NCI-H526 (cell line): ENCODE measurements at places on chromosomes 2 and 18.

DNA sequence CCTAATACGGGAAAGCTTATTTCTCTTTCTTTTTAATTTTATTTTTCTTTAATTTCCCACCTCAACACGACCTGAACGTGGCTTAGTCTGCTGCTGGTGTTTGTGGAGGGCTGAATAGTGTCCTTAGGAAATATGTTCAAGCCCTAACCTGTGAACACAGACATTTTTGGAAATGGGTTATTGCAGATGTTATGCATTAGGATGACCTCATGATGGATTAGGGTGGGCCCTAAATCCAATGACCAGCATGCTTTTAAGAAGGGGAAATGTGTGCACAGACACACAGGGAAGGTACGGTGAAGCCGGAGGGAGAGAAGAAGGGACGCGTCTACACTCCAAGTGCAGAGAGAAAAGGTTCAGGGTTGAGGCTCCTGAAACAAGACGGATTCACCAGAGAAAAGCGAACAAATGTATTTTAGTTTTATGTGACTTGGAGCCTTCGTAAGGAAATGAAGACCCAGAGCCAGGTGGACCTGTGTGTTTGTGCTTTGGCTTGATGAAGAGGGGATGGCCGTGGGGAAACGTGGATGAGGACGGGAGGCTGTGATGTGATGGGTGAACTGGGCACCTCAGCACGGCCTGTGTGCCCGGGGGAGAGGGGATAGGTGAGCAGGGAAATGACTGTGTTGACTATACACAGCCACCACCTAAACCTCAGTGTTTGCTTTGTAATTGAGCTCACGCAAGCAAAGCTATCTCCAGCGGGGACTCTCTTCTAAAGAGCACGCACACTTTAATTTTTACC, 37.5 kb downstream of the RTP5 start:
- peak; percentile 60 for DNase-seq

- no peak for DNase-seq
Measured at GRCh38 chr18:40055262-40055661, 1899.8 kb upstream of the PIK3C3 start.

GRCh38 chr18:75871596-75871995, 444.1 kb upstream of the SMIM21 start:
- DNase-seq, result no peak

GRCh38 chr2:226256709-226257376, 542.8 kb downstream of the IRS1 start:
- no peak for DNase-seq

DNA sequence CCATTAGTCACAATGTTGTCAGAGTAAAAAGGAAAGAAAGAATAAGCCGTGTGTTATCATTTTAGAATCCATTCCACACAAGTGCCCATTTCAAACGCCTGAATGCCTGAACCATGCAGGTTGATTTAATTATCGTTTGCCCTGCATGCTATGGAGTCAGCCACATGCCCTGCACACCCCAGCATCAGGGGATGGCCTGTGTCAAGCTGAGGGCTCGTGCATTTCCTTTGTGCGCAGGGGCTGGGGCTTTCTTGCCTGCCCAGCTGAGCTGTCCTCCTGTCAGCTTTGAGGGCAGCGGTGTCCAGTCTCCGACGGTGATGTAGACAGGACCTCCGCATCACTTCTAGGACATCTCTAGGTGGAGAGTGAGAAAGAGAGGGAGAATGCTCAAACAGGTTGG, 200.4 kb downstream of the TSN start:
- no peak for DNase-seq

DNA sequence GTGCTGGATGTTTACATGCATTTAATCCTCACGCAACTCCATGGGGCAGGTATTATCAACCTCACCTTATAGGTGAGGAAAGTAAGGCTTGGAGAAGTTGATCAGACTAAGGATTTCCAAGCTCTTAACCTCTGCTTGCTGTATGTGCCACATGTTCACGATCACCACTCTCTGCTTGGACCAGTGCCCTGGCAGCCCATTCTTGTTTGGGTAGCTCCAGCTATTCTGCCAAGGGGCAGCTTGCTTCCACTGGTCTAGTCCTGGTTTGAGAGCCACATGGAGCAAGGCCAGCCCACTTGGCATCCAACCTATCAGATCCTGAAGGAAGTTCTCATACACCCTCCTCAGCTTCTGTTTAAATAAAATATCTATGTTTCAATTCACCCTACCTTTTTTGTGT, 14.3 kb downstream of the PLB1 start:
- no peak for DNase-seq

GRCh38 chr2:63719052-63719451, 122.6 kb upstream of the UGP2 start:
- DNase-seq, result no peak
